Renal pelvis (tissue), 12 donors: ENCODE measurements at places on chromosomes 12 and 14.

DNA sequence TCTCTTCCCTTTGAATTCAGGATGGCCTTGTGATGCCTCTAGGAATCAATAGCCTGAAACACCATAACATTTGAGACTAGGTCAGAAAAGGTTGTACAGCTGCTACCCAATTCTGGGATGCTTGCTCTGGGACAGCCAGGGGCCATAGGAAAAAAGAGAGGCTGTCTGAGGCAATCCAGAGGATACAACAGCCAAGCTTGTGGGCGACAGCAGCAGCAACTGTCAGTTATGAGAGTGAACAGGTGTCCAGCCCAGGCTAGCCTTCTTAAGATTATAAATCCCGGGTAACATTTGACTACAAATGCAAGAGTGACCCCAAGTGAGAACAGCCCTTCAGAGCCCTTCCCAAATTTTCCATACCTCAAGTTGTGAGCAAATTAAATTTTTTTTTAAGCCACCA is 11.1 kb downstream of the DCN start:
- no peak for DNase-seq

DNA sequence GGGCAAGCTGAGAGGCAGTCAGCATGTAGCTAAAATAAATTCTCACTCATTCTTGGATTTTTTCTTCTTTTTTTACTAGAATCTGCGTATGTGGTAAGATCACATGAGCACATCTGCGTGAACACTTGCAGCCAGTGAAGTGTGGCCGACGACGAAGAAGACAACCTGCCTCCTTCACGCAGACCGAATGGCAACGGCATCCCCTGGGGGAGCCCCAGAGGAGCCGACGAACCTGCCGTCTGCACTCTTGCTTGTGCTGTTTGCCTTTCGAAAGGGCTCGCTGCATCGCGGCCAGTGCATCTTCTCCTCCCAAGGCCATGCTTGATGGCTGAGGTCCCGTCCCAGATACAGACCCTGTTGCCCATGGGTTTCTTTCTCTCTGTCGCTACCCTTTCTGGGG is 113.8 kb downstream of the KCNK10 start:
- no peak for DNase-seq

DNA sequence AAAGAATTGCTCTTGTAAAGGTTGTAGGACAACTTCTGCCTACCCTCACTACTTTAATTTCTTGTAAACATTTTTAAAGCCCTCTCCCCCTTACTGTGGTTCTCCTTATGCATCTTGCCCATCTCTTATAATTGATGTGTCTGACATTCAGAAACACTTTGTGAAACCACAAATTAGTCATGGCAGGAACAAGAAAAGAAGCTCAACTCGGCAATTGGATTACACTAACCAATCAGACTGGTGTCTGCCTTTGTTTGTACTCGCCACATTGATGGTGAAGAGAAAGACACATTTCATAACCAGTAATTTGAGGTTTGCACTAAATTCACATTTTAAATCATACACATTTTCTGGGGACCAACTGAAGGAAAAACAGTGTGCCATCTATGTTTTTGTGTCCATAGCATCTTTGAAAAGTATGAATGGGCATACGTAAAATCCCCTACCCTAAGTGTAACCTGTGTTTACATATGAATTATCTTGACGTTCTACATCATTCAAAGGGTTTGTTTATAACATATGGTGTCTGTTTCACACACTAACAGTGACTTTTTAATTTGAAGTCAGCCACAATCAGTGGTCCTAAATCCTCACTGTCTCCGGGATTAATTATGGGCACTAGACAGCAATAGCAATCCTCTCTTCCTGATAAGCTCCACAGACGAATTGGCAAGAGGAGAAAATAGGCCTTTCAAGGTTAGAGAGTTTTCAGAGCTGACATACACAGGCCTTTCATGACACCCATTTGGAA is 49.9 kb downstream of the OTX2 start:
- no peak for DNase-seq

DNA sequence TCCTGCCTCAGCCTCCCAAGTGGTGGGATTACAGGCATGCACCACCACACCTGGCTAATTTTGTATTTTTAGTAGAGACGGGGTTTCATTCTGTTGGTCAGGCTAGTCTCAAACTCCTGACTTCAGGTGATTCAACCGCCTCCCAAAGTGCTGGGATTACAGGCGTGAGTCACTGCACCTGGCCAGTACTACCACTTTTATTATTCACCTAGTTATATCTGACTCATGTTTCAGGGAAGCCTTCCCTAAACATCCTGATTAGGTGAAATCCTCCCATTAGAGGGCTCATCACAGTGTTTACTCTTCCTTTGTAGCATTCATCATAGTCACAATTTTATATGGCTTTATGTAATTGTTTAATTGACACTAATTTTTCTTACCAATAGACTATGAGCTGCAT is 295.3 kb upstream of the SOX5 start:
- DNase-seq: no peak

GRCh38 chr14:68777644-68778043 is 15.2 kb downstream of the ZFP36L1 start:
- no peak for DNase-seq

GRCh38 chr12:109792992-109793391 is 40.2 kb downstream of the TRPV4 start:
- DNase-seq: no peak

DNA sequence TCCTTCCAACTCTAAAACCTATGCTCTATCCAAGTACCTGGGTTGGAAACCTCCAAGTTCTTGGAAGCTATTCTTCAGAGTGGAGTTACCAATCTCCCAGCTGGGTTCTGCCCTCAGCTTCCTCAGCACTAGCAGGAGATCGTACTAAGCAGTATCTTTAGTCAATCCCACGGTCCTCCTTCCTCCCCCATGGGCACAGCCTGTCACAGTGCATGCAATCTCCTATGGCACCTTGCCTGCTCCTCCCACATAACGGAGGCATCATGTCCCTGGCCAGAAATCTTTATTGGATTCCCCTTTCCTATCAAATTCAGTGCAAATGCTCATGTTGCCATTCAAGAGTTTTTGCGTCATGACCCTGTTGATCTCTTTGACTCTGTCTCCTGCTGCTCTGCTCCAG is 5.4 kb upstream of the LPAR5 start:
- no peak for DNase-seq

- DNase-seq: peak; percentile 20
Observed at GRCh38 chr12:55874443-55874842, 31.7 kb upstream of the MMP19 start.

DNA sequence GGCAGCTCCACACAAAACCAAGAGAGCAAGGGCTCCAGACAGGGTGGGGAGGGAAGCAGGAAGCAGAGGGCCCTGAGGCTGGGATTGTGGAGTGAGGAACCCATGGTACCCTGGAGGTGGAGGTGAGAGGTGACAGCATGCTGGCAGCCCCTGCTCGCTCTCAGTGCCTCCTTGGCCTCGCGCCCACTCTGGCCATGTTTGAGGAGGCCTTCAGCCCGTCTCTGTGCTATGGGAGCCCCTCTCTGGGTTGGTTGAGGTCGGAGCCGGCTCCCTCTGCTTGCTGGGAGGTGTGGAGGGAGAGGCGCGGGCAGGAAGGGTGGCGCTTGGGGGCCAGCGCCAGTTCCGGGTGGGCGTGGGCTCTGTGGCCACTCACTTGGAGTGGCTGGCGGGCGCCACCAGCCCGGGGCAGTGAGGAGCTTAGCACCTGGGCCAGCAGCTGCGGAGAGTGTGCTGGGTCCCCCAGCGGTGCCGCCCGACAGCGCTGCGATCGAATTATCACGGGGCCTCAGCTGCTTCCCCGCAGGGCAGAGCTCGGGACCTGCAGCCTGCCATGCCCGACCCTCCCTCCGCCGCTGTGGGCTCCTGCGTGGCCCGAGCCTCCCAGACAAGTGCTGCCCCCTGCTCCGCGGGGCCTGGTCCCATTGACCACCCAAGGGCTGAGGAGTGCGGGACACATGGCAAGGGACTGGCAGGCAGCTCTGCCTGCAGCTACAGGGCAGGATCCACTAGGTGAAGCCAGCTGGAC is 196.0 kb downstream of the DACT1 start:
- no peak for DNase-seq

- DNase-seq: no peak
Observed at GRCh38 chr12:108175310-108175709, 46.2 kb downstream of the WSCD2 start.

- no peak for DNase-seq
Observed at GRCh38 chr12:45893240-45893639, 97.1 kb downstream of the SCAF11 start.

DNA sequence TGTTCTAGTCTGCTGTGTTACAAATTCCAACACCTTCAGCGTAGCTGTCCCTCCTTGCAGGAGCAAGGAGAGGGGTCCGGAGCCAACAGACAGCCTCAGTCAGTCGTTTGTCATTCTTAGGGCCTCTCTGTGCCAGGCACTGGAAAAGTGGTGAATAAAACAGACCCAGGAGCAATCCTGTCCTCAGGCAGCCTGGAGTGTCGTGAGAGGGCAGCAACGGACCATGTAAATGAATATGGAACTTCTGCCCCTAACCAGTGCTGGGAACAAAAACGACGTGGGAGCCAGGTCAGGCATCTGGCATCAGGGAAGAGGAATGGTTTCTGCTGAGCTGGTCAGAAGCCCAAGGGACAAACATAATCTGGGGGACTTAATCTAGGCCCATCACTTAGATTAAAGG is 64.8 kb upstream of the PSMC1 start:
- DNase-seq: no peak

GRCh38 chr12:109609342-109609741 is 35.7 kb downstream of the MVK start:
- no peak for DNase-seq

DNA sequence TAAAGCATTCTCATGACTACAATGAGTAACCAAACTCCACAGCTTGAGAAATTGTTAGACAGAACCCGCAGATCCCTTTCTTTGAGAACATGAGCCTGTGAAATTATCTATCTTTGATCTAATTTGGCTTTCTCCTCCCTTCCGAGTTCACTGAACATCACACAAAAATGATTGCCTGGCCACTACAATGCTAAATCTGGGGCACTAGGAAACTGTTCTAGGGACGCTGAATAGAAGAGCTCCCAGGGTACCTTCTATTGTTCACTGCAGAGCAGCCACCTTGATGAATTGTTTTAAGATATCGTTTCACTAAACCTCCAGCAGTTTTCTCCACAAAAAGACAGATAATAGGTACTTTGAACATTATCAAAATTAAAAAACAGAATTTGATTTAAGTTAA is 47.5 kb downstream of the SINHCAF start:
- no peak for DNase-seq

- DNase-seq: no peak
Observed at GRCh38 chr14:31263485-31264133, 56.0 kb upstream of the HECTD1 start.

- DNase-seq: no peak
Observed at GRCh38 chr14:71748196-71748595, 184.0 kb upstream of the RGS6 start.

DNA sequence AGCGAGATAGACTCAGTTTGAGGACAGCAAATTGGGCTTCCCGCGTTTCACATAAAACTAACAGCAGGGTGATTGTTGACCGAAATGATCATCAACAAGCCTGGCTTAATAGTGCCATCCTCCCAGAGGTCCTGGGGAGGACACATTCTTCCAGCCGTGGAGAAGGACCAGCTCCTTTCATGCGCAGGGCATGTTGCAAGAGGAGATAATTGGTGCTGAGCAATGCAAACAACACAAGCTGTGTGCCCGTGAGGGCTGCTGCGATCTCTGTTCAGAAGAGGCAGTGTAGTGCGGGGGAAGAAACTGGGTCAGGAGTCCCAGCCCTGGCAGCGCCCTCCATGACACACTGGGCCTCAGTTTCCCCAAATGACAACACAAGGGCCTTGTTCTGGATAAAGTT is 54.3 kb downstream of the CCDC85C start:
- DNase-seq: no peak

DNA sequence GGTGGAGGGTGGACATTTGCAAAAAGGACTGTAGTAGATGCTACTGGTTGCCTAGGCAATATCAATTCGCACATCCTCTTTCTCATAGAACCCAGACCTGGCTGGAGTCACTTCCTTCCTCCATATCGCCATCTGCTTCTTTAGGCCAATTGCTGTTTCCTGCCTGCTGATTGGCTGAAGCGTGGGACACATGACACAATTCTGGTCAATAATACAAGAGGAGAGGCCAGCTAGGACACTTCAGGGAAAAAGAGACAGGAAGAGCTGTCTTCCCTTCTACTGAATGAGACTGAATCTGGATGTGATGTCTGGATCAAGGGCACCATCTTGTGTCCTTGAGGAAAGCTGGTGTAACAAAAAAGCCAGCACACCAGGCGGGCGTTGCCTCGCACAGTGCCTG is 53.8 kb downstream of the TRPV4 start:
- no peak for DNase-seq

GRCh38 chr12:93990832-93991803 is 157.3 kb upstream of the PLXNC1 start:
- peak; percentile 66 for DNase-seq

- DNase-seq: no peak
Observed at GRCh38 chr12:49091056-49091835, 3.4 kb downstream of the DHH start.

- DNase-seq: no peak
Observed at GRCh38 chr12:127277882-127278281, 989.1 kb upstream of the TMEM132C start.

DNA sequence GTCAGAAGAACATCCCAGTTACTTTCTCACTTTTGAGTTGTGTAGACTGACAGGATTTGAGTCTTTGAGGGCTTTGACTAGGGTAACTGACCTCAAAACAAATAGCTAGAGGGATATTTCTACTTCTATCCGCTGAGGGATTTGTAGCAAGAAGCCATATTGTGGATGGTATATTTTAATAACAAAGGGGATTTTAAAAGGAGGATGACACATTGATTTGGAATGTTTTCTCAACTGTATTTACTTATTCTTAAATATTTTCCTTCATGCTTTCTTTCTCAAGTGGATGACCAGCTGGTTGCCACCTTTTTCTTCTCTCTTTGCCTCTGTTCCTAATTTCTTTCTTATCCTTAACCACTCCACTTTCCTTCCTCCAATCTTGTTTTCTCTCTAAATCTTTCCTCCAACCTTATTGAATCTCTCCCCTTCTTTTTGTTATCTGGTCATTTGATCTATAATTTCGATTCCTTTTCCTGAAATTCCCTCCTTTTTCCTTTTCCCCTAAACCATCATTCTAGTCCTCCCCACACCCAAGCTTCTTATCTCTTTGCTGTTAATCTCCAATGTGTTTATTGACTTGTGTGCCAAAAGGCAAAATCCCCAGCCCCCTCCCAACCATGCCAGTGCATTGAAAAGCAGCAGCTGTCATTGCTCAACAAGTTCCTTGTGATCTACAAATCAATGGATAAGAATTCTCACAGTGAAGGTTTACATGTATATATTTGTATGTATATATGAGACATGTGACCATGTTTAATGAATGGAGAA is 411.6 kb downstream of the RAD51B start:
- no peak for DNase-seq

- DNase-seq: no peak
Observed at GRCh38 chr14:59271734-59272133, 83.3 kb downstream of the DAAM1 start.
